Fibroblast of skin of right biceps (primary cell): ENCODE measurements at places on chromosomes 5 and 9.

GRCh38 chr5:14243766-14244165, 100.6 kb downstream of the TRIO start:
- no peak for DNase-seq

GRCh38 chr9:77661566-77662085, 13.5 kb upstream of the GNA14 start:
- no peak for DNase-seq

GRCh38 chr5:178644826-178645545, 18.1 kb upstream of the CLK4 start:
- DNase-seq, result peak; percentile 49

GRCh38 chr5:40904205-40904993, 4.9 kb upstream of the C7 start:
- DNase-seq, result peak; percentile 31

- DNase-seq, result no peak
Observed at GRCh38 chr5:150723845-150724244, 23.0 kb upstream of the RBM22 start.

- no peak for DNase-seq
Observed at GRCh38 chr9:15287309-15287708, 19.7 kb downstream of the TTC39B start.

GRCh38 chr5:149216496-149216895, 55.2 kb upstream of the AFAP1L1 start:
- no peak for DNase-seq

- no peak for DNase-seq
Observed at GRCh38 chr9:27129221-27129620, 20.2 kb downstream of the TEK start.

GRCh38 chr5:73564675-73565074, 764 bp downstream of the ANKRA2 start:
- no peak for DNase-seq

GRCh38 chr9:30609713-30610112, 1774.7 kb upstream of the ACO1 start:
- peak; percentile 2 for DNase-seq

DNA sequence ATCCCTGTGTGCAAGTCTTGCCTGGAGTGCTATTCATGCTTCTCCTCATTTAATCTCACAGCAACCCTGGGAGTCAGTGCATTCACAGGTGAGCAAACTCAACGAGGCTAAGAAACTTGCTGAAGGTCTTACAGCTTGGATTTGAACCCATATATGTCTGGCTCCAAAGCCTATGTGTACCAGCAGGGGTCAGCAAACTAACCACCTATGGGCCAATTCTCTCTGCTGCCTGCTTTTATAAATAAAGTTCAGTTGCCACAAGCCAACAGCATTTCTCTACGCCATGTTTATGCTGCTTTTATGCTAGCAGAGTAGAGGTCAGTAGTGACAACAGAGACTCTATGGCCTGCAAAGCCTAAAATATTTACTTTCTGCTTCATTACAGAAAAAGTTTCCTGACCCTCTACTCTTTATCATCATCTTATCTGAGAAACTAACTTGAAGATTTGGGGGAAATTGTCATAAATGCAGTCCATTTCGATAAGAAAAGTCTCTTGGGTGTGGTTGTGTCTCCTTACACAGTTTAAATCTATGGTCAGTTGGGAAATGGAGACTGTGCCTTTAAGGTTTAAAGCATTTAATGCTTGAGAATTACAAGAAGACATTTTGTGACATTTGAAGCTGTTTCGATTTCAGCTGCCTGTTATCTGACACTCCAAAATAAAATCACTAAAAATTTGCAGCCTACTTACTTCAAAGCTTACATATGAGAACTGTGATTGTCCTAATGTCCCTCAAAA, 137.7 kb downstream of the PRELID2 start:
- peak; percentile 43 for DNase-seq

DNA sequence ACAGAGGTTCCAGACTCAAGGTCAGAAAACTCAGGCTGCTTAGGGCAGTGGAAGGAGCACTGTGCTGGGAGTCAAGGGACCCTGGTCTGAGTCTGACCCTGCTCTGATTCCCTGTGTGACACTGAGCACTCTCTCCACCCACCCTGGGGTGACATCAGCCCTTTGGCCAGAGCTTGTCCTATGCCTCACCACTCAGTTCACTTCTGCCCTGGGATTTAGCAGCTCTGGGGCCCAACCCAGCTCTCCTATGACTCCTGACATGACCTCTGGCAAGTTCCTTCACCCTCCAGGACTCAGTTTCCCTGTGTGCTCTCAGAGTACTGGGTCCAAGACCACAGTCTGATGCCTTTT, 63.9 kb downstream of the FAM114A2 start:
- no peak for DNase-seq
